ENCODE measurements at places on chromosomes 1 and 21. TPM values are rescaled to one million over a fixed set of nuclear protein-coding genes. Genes with fewer than 3 reads are reported as not detected.

- no peak for DNase-seq
Observed at GRCh38 chr1:167185974-167186657, 34.6 kb upstream of the POU2F1 start.

The OR2L3 gene
- not detected for total RNA-seq

DNA sequence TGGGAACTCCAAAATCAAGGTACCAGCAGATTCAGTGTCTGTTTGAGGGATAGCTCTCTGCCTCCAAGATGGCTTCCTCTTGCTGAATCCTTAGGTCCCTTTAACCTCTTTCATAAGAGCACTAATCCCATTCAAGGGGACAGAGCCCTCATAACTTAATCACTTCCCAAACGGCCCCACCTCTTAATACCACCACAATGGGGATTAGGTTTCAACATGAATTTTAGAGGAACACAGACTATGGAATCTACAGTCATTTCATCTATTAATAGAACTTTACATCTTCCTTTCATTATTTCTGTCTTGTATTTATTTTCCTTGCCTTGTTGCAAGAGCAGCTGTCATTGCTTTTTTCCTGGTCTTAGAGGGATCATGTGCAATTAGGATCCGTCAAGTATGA lies 30.3 kb downstream of the HOOK1 start:
- no peak for DNase-seq

The CD1E gene
- not detected for total RNA-seq

GRCh38 chr1:83978056-83978455 lies 20.9 kb downstream of the TTLL7 start:
- DNase-seq = no peak

GRCh38 chr1:60936591-60937342 lies 145.6 kb upstream of the NFIA start:
- no peak for DNase-seq

The PTGFR gene
- total RNA-seq = 0.84 TPM

The C1orf210 gene
- total RNA-seq = not detected

DNA sequence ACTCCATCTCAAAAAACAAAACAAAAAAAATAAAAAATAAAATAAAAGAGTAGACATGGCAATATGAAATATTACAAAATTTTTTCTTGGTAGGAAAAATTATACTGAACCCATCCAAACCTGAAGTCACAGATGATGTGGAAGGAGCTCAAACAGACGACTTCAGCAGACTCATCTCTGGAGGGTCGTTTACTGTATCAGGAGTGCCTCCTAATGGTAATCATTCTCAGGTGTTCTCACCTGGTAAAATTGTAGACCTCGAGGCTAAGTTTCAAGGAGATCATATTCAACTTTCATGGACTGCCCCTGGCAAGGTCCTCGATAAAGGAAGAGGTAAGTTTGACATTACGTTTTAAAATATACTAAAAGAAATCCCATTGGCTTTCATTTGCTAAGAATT lies 54.3 kb upstream of the SH3GLB1 start:
- DNase-seq = no peak
